GM19239 (cell line): ENCODE measurements at places on chromosomes 1 and 21.
A peak's percentile ranks its signal among the peaks of the same experiment; 100 is the strongest.

DNA sequence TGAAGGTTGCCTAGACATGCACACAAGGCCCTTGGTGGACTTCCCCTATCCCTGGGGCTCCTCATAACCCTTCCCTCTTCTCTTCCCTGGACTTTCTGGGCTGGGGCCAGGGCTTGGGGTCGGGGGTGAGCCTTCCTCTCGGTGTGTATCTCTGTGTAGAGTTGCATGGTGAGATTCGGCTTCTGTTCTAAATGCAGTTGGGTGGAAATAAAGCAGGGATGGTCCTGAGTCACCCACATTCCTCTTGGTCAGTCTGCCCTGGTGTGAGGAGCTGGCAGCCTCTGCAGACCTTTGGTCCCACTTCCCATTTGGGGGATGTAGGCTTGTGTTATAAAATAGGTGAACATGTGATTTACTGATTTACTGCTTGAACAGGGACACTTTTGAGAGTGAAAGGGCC is 38.0 kb downstream of the ADARB1 start:
- DNase-seq = no peak

GRCh38 chr1:242828828-242829227 is 304.3 kb upstream of the PLD5 start:
- DNase-seq = no peak

DNA sequence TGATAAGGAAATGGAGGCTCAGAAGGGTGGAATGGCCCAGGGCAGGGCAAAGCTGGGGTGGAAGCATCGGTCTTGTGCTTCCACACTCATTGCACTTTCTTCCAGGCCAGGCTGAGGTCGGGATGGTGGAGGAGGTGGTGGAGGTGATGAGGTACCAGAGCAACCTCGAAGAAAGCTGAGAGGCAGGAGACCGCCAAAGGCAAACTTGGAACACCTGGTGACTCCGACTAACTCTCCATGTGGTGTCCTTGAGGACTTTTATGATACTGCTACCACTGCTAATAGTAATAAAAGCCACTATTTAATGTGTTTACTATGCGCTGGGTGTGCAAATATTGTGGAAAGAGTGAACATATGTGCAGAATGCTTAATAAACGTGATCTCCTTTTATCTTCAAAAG is 16.9 kb upstream of the BTG2 start:
- no peak for DNase-seq

DNA sequence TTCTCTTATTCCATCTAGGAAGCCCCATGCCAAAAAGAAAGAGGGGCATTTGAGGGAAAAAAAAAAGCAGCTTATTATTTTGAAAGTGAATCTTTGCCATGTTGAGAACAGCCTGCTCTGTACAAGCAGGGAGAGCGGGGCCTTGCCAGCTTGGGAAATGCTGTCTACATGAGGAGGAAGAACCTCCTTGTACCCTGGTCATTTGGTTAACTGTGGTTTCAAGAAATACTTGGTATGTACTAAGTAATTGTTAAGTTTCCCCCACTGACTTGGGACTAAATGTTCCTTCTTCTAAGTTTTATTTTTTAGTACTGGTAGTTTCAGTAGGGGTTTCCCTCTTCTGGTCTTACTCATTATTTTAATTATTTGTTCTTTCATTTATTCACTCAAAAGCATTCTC is 144.1 kb upstream of the HOOK1 start:
- no peak for DNase-seq

GRCh38 chr1:16905110-16905867 is 9.5 kb downstream of the RNU1-2 start:
- DNase-seq = peak; percentile 72

DNA sequence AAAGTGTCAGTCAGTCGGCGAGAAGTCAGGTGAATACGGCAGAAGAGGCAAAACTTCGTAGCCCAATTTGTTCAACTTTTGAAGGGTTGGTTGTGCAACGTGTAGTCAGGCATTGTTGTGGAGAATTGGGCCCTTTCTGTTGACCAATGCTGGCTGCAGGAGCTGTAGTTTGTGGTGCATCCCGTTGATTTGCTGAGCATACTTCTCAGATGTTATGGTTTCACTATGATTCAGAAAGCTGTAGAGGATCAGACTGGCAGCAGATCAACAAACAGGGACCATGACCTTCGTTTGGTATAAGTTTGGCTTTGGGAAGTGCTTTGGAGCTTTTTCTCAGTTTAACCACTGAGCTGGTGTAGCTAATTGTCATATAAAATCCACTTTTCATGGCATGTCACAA is 190.2 kb upstream of the ADAMTS5 start:
- DNase-seq = no peak

- no peak for DNase-seq
Measured at GRCh38 chr1:200252531-200252930, 157.3 kb downstream of the ZNF281 start.

GRCh38 chr1:209527372-209527771 is 56.1 kb upstream of the CAMK1G start:
- no peak for DNase-seq

- DNase-seq = no peak
Measured at GRCh38 chr1:23581219-23581618, 21.9 kb upstream of the ID3 start.

DNA sequence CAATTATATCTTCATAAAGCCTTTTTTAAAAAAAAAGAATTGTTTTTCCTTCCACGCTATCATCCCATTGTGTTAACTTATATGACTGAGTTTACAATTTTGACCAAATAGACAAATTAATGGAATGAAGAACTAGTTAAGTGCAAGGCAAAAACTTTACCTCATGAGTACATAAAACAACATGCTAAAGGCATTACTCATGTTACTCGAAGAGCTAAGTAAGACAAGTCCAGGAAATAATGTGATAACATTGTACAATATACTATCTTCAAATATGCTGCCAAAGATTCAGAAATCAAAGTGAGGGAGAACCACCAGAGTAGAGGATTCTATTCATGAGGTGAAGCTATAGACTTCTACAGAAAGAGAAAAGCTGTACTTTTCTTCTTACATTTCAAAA is 24.2 kb upstream of the DYNLT5 start:
- DNase-seq = no peak

- DNase-seq = no peak
Measured at GRCh38 chr1:150574260-150575071, 4.9 kb downstream of the MCL1 start.

DNA sequence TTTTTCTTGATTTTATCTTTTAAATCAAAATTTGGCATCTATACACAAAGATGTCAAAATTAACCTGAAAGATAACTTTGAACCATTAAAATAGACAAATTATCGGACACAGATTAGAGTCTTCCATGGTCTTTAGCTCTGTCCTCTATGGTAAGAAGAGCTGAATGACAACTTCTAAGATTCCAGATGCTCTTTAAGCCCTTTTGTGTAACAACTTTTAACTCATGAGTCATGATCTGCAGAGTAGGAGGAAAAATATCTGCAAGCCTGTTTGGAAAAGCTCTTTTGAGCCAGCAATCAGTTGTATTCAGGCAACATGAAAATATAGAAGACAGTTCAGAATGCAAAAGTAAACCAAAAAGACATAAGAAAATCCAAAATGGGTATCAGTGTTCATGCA is 37.8 kb downstream of the TTC13 start:
- no peak for DNase-seq

- no peak for DNase-seq
Measured at GRCh38 chr1:190583862-190584261, 106.2 kb upstream of the BRINP3 start.

DNA sequence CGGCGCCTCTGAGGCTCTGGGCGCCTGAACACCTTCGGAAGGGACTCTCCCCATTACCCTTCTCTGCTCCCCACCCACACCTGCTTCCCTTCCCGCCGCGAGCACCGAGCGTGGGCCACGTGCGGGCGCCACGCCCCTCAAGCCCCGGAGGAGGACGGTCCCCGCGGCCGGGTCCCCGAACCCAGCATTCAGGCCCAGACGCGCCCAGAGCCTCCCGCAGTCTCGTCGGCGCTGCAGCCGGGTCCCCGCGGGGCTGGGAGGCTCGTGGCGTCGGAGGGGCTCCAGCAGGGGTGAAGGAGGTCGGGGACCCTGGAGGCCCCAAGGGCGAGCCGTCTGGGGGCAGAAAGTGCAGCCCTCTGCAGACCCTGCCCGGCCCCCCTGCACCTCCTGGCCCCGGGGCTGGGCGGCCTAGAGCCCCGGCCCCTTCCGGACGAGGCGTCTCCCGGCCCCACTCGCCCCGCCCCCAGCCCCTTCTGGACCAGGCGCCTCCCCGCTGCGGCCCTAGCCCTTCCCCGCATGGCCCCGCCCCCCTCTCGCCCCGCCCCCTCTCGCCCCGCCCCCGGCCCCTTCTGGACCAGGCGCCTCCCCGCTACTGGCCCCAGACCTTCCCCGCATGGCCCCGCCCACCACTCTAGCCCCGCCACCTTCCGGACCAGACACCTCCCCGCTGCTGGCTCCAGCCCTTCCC is 378 bp upstream of the SMIM1 start:
- peak; percentile 99 for DNase-seq

DNA sequence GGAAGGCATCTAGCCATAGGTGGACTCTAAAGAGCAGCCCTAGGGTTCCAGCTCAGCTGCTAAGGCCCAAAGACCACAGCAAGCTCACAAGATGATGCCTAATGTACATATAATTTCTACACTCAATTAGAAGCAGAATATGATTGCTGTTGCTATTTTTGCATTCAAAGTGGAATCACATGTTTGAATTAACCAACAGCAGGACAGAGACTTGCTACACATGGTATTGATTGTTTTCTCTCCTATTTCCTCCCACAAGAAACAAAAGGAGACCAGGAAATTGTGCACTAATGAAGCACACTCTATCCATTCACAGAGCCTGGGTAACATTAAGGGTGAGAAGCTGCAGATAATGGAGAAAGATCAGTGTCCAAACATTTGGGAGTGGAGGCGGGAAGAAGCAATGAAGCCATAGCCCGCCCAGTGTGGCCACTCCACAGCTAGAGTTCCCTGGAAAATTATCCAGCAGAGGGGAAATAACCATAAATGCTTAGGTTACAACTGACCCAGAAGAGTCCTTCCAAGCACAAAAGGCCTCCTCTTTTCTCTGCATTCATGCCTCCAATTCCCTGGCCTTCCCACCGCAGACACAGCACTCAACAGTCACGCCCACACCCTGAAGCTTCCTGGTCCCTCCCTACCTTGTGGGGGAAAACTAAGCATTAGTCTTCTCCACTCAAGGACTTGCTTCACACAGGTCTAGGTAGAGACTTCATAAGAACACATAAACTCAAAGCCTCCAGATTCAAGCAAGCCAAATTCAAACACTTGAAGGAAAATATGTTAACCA is 7.5 kb downstream of the CNN3 start:
- no peak for DNase-seq

DNA sequence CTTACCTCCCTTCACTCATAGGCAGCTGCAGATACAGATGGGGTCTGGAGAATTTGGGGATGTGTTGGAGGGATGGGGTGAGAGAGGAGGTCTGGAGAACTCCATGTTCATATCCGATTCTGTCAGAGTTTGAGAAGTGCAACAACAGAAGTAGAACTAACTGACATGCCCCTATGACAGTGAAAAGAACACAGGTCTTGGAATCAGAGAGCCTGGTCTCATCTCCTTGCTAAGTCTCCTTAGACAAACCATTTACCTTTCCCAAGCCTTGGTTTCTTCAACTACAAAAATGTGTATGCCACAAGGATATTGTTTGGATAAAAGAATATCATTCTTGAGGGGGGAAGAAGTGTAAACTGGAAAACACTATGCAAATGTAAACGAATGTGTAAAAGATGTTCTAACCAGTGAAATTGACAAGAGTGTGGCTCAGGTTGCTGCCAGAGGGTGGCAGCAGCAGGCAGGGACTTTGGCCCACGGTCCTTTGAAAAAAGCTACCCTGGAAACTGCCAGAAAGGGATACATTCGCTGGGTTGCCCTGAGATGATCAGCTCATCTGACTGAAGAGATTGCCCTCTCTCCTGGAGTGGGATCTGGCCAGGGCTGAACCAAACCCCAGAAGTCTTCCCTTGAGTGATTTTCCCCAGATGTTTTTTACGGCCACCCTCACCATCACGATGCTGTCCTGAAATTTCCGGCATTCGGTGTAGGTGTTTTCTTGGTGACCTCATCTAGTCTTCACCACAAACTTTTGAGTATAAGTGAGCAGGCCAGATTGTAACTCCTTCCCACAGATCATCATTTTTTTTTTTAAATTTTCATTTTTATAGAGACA is 17.0 kb upstream of the CD2 start:
- peak; percentile 55 for DNase-seq

- DNase-seq = no peak
Measured at GRCh38 chr1:6073480-6074053, 27.9 kb downstream of the KCNAB2 start.

- no peak for DNase-seq
Measured at GRCh38 chr1:64755361-64755760, 10.5 kb downstream of the RAVER2 start.

DNA sequence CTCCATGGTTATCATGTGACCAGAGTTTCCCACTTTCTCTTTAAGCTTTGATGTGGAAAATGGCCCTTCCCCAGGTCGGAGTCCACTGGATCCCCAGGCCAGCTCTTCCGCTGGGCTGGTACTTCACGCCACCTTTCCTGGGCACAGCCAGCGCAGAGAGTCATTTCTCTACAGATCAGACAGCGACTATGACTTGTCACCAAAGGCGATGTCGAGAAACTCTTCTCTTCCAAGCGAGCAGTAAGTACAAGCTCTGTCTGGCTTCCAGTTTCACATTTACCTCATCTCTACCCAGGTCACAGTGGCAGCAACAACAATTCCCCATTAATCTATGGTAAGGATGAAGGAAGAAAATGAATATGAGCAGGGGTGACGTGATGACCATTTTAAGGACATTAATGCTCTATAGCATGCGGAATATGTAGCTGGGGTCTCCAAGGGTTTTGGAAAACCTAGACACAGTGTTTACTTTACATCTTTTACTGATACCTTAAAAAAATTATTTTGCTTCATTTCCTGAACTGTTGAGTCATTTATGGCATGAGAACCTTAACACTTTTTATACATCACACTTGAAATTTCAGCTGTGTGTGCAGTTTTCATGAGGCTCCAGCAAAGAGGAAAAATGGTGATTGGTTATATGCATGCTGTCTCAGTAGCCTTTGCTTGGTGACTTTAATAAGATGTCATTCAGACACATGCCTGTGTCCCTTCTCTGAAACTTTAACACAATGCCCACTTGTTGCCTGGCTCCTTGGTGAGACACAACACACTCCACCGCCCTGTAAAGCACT is 286.3 kb upstream of the SGIP1 start:
- peak; percentile 13 for DNase-seq

DNA sequence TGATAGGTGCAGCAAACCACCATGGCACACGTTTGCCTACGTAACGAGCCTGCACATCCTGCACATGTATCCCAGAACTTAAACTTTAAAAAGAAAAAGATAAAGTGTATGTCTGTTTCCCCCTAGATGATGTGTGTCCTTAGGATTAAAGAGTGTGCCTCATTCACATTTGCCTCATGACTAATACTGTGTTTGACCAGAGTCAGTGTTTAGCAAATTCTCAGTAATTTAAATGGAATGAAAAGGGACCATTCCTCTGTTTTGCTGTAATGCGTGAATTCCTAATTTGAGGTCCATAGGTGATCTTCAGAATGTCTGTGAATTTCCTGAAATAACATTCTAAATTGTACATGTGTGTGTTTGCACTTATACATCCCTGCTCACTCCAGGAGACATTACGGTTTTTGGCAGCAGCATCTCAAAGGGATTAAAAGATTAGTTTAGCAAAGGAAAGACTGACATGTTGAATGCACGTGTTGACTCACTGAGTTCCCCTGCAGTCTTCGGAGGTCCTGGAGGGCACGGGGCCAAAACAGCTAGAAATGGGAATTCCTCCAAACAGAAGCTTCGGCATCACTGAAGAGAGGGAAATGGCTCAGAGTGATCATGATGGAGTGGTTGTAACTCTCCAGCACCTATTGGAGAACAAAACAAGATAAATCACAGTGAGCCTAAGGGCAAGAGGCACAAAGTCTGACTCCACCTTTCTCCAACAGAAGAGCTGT is 19.1 kb upstream of the SLC35F3 start:
- DNase-seq = no peak
